ENCODE measurements at places on chromosomes 6 and 20.
A peak's percentile ranks its signal among the peaks of the same experiment; 100 is the strongest.

GRCh38 chr20:24097506-24098245, 109.1 kb upstream of the GGTLC1 start:
- DNase-seq: no peak

- DNase-seq: no peak
Observed at GRCh38 chr6:159640322-159640721, 52.7 kb downstream of the SOD2 start.

DNA sequence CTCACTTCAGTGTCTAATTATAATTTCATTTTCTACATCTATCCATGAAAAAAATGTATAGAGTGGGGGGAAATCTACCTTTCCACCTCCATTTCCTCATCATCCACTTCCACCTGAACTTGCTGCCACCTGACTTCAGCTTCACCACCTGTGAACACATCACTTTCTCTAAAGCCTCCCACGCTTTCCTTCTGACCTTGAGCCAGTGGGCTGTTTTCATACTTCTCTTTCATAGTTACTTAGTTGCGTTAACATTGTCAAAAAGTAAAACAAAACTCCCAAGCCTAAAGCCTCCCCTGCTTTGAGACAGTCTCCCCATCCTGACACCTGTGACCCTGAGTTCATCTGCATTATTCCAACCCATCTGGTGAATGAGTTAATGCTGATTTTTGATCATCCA, 47.3 kb downstream of the KLHL31 start:
- DNase-seq: no peak

GRCh38 chr6:43989581-43990146, 137.6 kb downstream of the MRPL14 start:
- peak; percentile 42 for DNase-seq

- DNase-seq: no peak
Observed at GRCh38 chr6:106522562-106523250, 106.6 kb downstream of the RTN4IP1 start.

- no peak for DNase-seq
Observed at GRCh38 chr6:610882-611281, 46.0 kb downstream of the HUS1B start.

All from SJCRH30 (cell line).